ENCODE measurements at places on chromosomes 11 and 22.

GRCh38 chr11:48122246-48122645 is 94.4 kb upstream of the OR4B1 start:
- DNase-seq = no peak

DNA sequence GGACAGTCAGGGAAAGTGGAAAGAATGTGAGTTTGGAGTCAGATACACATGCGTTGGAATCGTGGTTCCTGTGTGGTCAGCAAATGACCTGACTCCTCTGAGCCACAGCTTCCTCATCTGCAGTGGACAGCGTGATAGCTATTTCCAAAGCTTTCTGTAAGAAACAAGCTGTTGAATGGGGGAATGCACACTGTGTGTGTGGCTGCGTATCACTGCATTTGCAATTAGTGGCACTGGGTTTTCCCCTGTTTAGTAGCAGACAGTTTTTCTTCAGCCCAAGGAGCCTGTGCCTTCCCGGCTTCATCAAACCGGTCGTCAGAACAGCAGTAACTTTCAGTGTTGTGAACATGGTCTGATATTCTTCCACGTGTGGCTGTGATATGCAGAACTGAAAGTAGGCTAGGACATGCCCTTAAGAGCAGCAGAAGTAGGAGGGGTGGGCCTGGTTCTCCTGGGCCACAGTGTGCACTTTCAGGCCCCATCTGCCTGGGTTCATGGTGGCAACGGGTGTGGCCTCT is 121.5 kb downstream of the RRAS2 start:
- DNase-seq = no peak

GRCh38 chr11:35407041-35407440 is 12.3 kb downstream of the SLC1A2 start:
- DNase-seq = no peak

GRCh38 chr11:77075425-77075905 is 8.7 kb downstream of the CAPN5 start:
- no peak for DNase-seq

DNA sequence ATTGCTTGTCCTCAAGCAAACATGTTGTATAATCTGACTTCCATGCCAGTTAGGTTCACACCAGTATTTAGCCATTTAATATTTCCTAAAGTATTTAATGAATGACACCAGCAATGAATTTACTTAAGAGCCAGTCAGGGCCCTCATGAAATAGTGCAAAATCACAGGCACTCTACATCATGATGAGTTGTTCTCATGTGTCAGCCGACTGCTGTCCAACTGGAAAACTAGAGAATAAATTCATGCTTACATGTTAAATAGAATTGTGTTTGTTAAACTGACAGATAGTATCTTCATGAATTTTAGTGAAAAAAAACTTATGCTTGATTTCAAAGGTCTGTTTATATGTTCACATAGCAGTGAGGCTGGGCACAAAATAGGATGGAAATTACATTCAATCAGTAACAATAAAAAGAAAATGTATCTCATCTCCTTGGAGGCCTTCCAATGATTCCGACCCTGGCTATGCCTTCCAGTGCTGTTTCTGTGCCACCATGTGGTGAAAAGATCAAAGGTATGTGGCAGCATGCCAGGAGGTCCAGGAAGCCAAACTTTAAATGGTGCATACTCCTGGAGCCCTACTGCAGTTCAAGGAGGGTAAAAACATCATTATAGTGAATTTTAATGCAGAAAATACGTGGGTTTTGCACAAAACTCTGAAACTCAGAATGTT is 45.2 kb downstream of the CTSC start:
- no peak for DNase-seq

DNA sequence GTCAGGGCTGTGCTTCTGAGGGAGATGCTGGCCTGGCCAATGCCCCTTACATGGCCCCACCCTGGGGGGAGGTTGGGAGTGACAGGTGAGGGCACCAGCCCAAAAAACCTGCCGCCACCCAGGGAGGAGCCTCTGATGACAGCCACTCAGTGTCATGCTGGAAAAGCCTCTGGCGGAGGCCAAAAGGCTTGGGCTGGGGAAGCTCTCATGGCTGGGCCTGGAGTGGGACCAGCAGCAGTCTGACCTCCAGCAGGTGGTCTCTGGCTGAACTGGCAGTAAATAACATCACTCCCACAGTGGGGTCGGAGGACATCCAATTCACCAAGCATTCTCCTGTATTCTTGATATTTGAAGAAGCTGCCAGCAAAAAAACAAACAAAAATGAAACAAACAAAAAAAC is 20.1 kb downstream of the FGF3 start:
- DNase-seq = no peak

- DNase-seq = no peak
Observed at GRCh38 chr11:72238040-72238450, 5.9 kb downstream of the PHOX2A start.

- DNase-seq = no peak
Observed at GRCh38 chr11:118015385-118015841, 29.2 kb downstream of the IL10RA start.

DNA sequence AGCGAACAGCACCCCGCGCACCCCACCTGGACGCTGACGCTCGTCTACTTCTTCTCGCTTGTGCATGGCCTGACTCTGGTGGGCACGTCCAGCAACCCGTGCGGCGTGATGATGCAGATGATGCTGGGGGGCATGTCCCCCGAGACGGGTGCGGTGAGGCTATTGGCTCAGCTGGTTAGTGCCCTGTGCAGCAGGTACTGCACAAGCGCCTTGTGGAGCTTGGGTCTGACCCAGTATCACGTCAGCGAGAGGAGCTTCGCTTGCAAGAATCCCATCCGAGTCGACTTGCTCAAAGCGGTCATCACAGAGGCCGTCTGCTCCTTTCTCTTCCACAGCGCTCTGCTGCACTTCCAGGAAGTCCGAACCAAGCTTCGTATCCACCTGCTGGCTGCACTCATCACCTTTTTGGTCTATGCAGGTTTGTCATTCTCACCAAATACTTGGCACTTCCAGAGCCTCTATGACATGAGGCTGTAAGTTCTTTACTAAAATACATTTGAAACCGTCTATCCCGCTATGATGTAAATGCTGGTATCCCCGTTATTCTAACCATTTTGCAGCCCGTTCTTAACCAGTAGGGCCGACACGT is 535 bp downstream of the AQP11 start:
- DNase-seq = no peak

DNA sequence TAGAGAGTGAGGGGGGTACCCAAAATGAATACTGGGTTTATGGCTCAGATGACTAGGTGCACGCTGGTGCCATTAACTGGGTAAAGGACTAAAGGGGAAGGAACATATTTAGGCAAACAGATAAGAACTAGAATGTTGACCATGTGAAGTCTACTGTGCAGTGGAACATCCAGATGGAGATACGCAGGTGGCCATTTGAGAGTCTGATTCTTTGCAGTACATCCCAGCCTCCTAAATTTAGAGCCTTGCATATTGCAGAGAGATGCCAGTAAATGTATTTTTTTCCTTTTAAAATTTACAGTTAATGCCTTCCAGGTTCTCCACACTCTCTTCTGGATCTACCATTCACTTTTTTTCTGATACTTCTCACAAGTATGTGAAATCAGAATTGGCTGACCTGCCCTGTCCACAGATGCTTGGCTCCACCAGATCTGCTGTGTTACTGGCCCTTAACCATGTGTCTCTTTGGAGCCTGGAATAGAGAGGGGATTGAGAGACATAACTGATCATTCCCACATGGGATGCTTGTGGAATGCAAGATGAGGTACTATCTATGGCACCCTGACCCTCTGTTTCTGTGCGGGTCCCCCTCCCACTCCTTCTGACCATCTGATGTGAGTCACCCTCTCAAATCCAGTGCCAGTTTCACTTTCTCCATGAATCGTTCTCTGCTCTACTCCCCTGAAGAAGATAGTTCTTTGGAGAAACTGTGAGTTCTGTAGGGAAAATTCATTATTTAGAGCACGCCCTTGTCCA is 77.0 kb upstream of the NCAM1 start:
- no peak for DNase-seq

DNA sequence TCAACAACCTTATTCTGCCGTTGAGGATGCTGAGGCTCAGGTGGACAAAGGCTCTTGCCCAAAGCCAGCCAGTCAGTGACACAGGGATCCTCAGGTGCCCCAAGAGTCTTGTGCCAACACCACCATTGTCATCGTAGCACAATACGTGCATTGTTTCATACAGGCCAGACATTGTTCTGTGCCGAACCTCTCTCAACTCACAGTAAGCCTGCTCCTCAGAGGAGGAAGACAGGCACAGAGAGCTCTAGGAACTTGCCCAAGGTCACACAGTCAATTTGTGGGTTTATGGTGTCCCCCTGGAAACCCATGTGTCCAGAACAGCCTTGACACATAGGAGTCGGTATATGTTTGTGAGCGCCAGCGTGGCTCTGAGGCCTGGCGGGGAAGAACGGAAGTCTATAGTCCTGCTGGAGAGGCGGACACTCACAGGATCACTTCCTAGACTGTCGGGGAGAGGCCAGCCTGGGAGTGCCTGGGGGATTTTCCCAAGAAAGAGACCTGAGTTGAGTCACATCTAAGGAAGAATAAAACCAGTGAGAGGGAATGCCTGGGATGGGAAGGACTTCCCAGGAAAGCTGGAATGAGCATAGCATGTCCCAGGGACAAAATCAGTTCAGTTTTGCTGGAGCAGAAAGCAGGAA is 20.2 kb downstream of the LIF start:
- no peak for DNase-seq

- DNase-seq = no peak
Observed at GRCh38 chr11:128690665-128691101, 3.2 kb upstream of the FLI1 start.

GRCh38 chr11:109512249-109512648 is 90.3 kb downstream of the C11orf87 start:
- no peak for DNase-seq

DNA sequence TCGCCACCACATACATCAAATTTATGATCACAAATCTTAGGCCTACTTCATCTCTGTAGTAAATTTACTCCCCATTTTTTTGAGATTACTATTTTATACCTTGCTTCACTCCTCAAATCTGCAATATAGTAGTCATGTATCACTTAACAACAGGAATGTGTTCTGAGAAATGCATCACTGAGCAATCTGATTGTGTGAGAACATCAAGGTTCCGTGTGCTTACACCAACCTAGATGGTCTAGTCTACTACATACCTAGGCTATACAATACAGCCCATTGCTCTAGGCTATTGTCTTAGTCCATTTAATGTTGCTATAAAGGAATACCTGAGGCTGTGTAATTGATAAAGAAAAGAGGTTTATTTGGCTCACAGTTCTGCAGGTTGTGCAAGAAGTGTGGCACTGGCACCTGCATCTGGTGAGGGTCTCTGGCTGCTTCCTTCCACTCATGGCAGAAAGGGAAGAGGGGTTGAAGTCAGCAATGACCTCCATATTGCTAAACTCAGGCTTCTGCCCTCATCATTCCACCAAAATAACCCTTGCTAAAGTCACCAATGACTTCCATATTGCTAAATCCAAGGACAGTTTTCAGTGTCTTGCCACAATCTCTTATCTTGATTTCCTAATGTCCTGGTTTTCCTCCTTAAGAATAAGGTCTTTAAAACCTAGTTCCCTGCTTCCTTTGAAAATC is 140.3 kb downstream of the RBFOX2 start:
- DNase-seq = no peak

DNA sequence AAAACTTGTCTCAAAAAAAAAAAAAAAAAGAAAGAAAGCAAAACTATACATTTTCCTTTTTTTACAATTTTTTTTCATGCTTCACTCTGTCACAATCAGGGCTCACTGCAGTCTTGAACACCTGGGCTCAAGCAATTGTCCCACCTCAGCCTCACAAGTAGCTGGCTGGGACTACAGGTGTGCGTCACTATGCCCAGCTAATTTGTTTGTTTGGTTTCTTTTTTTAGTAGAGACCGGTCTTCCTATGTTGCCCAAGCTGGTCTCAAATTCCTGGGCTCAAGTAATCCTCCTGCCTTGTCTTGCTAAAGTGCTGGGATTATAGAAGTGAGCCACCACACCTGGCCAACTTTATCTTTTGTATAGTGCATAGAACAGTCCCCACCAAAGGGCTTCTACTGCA is 15.0 kb upstream of the CXCR5 start:
- DNase-seq = no peak

- no peak for DNase-seq
Observed at GRCh38 chr11:74612877-74613276, 20.5 kb downstream of the POLD3 start.

GRCh38 chr11:110217936-110218335 is 78.5 kb downstream of the RDX start:
- no peak for DNase-seq

DNA sequence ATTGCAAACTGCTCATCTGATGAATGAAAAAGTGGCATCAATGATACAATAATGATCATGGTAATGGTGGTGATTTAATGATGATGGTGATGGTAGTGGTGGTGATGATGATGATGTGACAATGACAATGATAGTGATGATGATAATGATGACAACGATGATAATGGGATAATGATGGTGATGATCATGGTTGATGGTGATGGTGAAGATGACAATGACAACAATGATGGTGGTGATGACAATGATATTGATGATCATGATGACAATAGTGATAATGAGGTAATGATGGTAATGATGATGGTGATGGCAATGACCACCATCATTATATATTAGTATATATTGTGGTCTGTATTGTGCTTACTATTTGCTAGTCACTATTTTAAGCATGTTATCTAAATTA is 474.3 kb downstream of the TBC1D22A start:
- DNase-seq = no peak

DNA sequence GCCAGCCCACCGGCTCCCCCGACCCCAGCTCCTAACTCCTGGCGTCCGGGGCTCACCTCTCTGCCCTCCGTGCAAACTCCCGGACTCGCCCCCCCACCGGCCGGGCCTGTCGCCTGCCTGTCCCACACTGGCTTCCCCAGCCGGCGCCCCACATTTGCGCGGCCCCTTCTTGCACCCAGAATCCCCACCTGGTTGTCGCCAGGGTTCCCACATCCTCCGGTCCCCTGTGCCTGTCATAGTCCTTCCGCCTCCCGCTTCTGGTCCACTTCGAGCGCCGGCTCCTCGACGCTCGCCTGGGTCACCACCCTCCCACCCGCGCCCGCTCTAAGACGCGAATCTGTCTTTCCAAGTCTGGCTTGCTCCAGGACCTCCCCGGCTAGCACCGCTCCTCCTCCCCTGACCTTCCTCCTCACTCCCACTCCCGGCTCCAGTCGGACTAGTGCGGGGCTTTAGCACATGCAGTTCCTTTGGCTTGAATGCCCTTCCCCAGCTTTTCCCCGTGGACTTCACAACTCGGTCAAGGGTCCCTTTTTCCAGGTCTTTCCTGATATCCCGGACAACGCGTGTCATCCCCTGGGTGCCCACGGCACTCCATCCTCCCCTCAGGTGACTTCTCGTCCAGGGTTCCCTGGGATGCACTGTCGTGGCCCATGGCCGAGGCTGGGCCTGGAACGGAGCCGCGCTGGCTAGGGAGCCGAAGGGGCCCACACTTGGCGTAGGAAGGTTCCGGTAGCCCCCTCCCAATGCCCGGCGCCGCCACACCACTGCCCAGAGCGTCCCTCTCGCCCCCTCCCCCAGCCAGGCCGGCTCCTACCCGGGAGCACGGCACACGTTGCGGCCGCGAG is 635 bp downstream of the SCARF2 start:
- no peak for DNase-seq

GRCh38 chr11:126810776-126811175 is 189.8 kb downstream of the KIRREL3 start:
- DNase-seq = no peak

- no peak for DNase-seq
Observed at GRCh38 chr11:12263141-12263693, 114.2 kb upstream of the PARVA start.

Data from cortex of kidney (tissue), 1 donor.